ENCODE measurements at places on chromosomes 3 and 15. TPM values are rescaled to one million over a fixed set of nuclear protein-coding genes. Genes with fewer than 3 reads are reported as not detected.
A peak's percentile ranks its signal among the peaks of the same experiment; 100 is the strongest.

GRCh38 chr3:17592956-17593355, 149.5 kb downstream of the TBC1D5 start:
- H3K4me3 ChIP-seq = no peak overlapping the region
- no peak overlapping the region for H3K27ac ChIP-seq
- DNase-seq = no peak
- H3K4me1 ChIP-seq = no peaks in the 10 kb centered on the region

- no peaks in the 10 kb centered on the region for H3K36me3 ChIP-seq
- H3K27me3 ChIP-seq = no peaks in the 10 kb centered on the region
- H3K4me3 ChIP-seq = peak within 1 kb of the TSS; percentile 91
- DNase-seq = no peak
- H3K27ac ChIP-seq = peak within 1 kb of the TSS; percentile 84
These were observed at the start of gene NEIL1 for GRCh38 chr15:75346796-75347221. Gene NEIL1, plus strand, starts transcription at chr15:75347039. Its CDS starts 1,867 bp downstream, at chr15:75348906.

DNA sequence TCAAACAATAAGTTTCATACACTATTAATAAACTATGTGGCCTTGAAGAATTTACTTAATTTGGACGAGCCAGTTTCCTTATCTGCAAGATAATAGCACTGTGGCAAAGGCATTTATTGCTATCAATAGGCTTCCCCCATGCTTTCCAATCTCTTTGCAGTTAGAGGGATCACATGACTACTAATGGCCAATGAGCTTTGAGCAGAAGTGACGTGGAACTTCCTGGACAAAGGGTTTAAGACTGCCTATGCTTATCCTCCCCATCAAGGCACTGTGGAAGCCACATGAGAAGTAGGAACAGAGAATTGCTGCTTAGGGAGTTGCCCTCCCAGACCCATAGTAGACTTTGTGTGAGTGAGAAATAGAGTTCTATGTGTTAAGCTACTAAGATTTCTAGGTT, 16.7 kb upstream of the ZMAT3 start:
- no peaks in the 10 kb centered on the region for H3K27me3 ChIP-seq
- no peak overlapping the region for H3K27ac ChIP-seq
- H3K36me3 ChIP-seq = no peaks in the 10 kb centered on the region
- DNase-seq = no peak

DNA sequence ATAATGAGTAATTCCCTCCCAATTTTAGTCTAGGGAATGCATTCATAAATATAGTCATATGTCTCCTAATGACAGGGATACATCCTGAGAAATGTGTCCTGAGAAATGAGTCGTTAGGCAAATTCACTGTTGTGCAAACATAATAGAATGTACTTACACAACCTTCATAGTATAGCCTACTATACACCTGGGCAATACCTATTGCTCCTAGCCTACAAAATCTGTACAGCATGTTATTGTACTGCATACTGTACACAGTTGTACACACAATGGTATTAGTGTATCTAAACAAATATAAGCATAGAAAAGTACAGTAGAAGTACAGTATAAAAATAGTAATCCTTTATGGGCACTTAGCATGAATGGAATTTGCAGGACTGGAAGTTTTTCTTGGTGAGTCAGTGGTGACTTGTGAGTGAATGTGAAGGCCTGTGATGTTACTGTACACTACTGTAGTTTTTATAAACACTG, 6.6 kb downstream of the DTWD1 start:
- no peak for DNase-seq
- H3K27me3 ChIP-seq = no peaks in the 10 kb centered on the region
- H3K27ac ChIP-seq = no peak overlapping the region
- H3K4me3 ChIP-seq = no peak overlapping the region
- H3K36me3 ChIP-seq = peaks cover 6% of the 10 kb centered on the region

DNA sequence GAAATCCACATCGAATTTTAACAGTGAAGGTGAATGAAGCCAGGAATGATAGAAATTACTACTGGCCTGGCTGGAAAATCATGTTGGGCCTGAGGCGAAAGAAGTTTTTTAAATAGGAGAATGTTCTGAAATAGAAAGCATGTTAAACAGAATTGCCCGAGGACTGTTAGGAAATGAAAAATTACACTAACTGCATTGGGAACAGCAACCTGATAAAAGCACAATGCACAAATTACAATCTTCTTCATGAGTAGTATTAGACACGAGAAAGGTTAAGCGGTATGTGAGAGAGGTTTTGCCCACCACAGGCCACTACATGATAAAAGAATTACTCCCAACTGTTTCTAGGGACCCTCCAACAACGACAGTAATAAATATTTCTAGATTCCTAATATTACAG, 18.9 kb downstream of the GBE1 start:
- no peaks in the 10 kb centered on the region for H3K27me3 ChIP-seq
- peaks cover 3% of the 10 kb centered on the region for H3K36me3 ChIP-seq
- H3K4me1 ChIP-seq = no peaks in the 10 kb centered on the region
- no peak overlapping the region for H3K27ac ChIP-seq
- no peak overlapping the region for H3K4me3 ChIP-seq

DNA sequence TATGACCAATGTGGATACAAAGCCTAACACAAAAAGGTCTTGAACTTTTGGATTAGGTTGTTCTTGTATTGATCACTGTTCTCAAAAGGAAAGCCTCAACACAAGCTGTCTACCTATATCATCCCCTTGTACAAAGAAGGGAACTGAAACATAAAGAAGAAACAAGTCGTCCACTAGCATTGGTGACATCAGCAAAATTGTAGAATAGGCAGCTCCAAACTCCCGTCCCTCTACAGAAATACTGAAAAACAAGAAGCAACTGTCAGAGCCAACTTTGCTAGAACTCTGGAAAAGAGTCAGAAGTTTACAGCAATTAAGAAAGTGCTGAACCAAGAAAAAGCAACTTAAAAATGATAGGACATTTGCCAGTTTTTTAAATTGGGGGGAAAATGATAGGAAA, 7.5 kb upstream of the NR1I2 start:
- H3K27ac ChIP-seq = no peak overlapping the region
- H3K4me1 ChIP-seq = no peaks in the 10 kb centered on the region
- DNase-seq = no peak

DNA sequence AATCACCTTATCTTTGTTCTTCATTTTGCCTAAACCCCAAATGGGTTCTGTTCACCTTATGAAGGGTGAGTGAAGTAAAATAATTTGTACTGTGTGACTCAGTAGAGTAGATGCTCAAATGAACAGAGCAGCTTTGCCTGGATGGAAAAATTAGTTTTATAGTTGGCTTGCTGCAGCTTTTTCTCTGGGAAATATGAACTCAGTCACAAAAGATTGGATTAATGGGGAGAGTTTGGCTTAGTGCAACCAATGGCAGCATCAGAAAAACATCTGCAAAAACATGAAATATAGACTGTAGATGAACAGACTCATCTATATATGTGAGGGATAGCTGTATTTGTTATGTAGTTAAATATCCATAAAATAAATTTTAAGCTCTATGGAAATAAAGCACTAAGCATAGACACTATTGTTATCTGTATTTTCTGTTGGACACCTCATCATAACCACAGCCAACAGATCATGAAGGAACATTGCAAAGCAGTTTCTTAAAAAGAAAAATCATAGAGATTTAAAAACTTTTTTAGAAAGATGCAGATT, 181.3 kb downstream of the ECT2 start:
- no peak for DNase-seq
- no peak overlapping the region for H3K4me3 ChIP-seq
- H3K27ac ChIP-seq = no peak overlapping the region

DNA sequence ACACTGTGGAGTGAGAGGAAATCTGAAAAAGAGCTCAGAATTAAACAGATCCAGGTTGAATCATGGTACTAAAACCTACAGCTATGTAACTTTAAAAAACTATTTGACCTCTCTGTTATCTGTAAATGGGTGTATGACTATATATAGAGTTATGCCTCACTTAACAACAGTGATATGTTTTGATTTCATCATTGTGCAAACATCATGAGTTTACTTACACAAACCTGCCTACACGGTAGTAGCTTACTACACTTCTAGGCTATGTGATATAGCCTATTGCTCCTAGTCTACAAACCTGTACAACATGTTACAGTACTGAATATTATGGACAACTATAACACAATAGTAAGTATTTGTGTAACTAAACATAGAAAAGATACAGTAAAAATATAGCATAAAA, 191.6 kb upstream of the MEIS2 start:
- DNase-seq = no peak
- H3K4me3 ChIP-seq = no peak overlapping the region
- no peak overlapping the region for H3K27ac ChIP-seq
- H3K27me3 ChIP-seq = no peaks in the 10 kb centered on the region
- H3K36me3 ChIP-seq = no peaks in the 10 kb centered on the region

GRCh38 chr3:194369522-194370279, at the start of gene LRRC15:
Gene LRRC15, minus strand, starts transcription at chr3:194369743. Its CDS starts 8,700 bp downstream, at chr3:194361043.
- DNase-seq = no peak
- H3K27me3 ChIP-seq = peaks cover 64% of the 10 kb centered on the region
- peaks cover 5% of the 10 kb centered on the region for H3K36me3 ChIP-seq
- peaks cover 6% of the 10 kb centered on the region for H3K4me1 ChIP-seq

GRCh38 chr3:193991666-193992424, 144.1 kb upstream of the HES1 start:
- H3K4me3 ChIP-seq = no peak overlapping the region
- peaks cover 44% of the 10 kb centered on the region for H3K27me3 ChIP-seq
- H3K36me3 ChIP-seq = no peaks in the 10 kb centered on the region
- no peak overlapping the region for H3K27ac ChIP-seq
- H3K4me1 ChIP-seq = no peaks in the 10 kb centered on the region

GRCh38 chr3:130692455-130692854, 54.2 kb downstream of the PIK3R4 start:
- H3K36me3 ChIP-seq = peaks cover 13% of the 10 kb centered on the region
- H3K27me3 ChIP-seq = no peaks in the 10 kb centered on the region
- H3K4me1 ChIP-seq = peaks cover 5% of the 10 kb centered on the region
- H3K27ac ChIP-seq = no peak overlapping the region
- DNase-seq = no peak

- no peak for DNase-seq
- no peak overlapping the region for H3K27ac ChIP-seq
- H3K27me3 ChIP-seq = no peaks in the 10 kb centered on the region
- H3K4me1 ChIP-seq = peaks cover 18% of the 10 kb centered on the region
- H3K36me3 ChIP-seq = no peaks in the 10 kb centered on the region
- H3K4me3 ChIP-seq = no peak overlapping the region
These were observed 3.5 kb upstream of the MEF2A start for GRCh38 chr15:99562238-99562637.

- H3K27me3 ChIP-seq = peaks cover 32% of the 10 kb centered on the region
- H3K27ac ChIP-seq = no peak overlapping the region
- no peaks in the 10 kb centered on the region for H3K4me1 ChIP-seq
- no peak overlapping the region for H3K4me3 ChIP-seq
- no peak for DNase-seq
These were observed 69.7 kb downstream of the LRRK1 start for GRCh38 chr15:100988857-100989256.

- no peaks in the 10 kb centered on the region for H3K27me3 ChIP-seq
- H3K4me1 ChIP-seq = peaks cover 14% of the 10 kb centered on the region
- DNase-seq = no peak
- no peaks in the 10 kb centered on the region for H3K36me3 ChIP-seq
- peak overlapping the region; percentile 74 for H3K4me3 ChIP-seq
These were observed 92.8 kb upstream of the TNFSF10 start for GRCh38 chr3:172616031-172616461.

DNA sequence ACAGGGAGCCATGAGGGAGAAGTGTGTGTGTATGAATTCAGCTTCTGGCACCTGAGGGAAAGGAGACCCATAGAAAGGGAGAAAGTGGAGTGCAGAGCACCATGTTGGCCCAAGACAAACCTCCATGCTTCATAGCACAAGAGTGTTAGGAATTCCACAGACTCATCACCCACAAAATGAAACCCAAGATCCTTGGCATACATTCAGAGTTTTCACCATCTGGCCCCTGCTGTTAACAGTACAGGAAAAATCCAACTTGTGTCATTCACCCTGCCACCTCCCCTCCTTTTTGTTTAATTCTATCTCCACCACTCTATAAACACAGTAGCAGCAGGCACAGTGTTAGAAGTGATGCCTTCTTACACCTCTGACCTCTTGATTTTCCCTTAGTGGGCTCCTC, 60.0 kb upstream of the MNS1 start:
- H3K4me3 ChIP-seq = no peak overlapping the region
- H3K27me3 ChIP-seq = peaks cover 10% of the 10 kb centered on the region
- H3K36me3 ChIP-seq = no peaks in the 10 kb centered on the region
- no peak for DNase-seq
- no peaks in the 10 kb centered on the region for H3K4me1 ChIP-seq
- H3K27ac ChIP-seq = no peak overlapping the region

DNA sequence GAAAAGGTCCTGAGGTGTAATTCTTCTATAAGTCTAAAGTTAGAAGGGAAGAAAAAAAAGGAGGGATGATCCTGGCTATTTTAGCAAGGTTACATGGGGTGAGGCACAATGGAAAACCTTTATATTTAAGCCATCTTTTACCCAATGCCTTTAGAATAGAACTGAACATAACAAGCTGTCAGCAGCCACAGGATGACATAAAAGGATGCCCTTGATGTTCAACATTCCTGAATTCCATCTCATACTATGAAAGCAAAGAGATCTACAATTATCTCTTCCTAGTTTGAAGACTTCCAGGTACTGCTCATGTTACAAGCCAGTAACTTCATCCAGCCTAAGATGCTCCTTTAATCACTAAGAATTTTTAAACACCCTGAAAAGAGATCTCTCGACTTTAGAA, 26.9 kb downstream of the NEK10 start:
- H3K36me3 ChIP-seq = no peaks in the 10 kb centered on the region
- no peaks in the 10 kb centered on the region for H3K27me3 ChIP-seq
- H3K27ac ChIP-seq = no peak overlapping the region
- no peak for DNase-seq

GRCh38 chr3:57093971-57094535, 33.6 kb downstream of the SPATA12 start:
- peaks cover 15% of the 10 kb centered on the region for H3K27me3 ChIP-seq
- DNase-seq = no peak
- no peak overlapping the region for H3K4me3 ChIP-seq
- no peak overlapping the region for H3K27ac ChIP-seq
- no peaks in the 10 kb centered on the region for H3K36me3 ChIP-seq

- no peak for DNase-seq
- peaks cover 26% of the 10 kb centered on the region for H3K4me1 ChIP-seq
- H3K36me3 ChIP-seq = peaks cover 8% of the 10 kb centered on the region
- no peak overlapping the region for H3K27ac ChIP-seq
- H3K4me3 ChIP-seq = no peak overlapping the region
- no peaks in the 10 kb centered on the region for H3K27me3 ChIP-seq
These were observed 51.6 kb downstream of the ABHD2 start for GRCh38 chr15:89139613-89140499.

- H3K4me3 ChIP-seq = no peak overlapping the region
- H3K36me3 ChIP-seq = no peaks in the 10 kb centered on the region
- H3K4me1 ChIP-seq = no peaks in the 10 kb centered on the region
- no peak overlapping the region for H3K27ac ChIP-seq
- H3K27me3 ChIP-seq = no peaks in the 10 kb centered on the region
- no peak for DNase-seq
These were observed 1122.0 kb downstream of the ROBO1 start for GRCh38 chr3:78645628-78646310.

Gene ERICH6
- total RNA-seq = 1.6 TPM

Gene COL7A1
- 0.94 TPM for total RNA-seq

Gene CNTN3
- not detected for total RNA-seq

Gene SLC24A1
- total RNA-seq = 5.9 TPM

Gene KBTBD13
- not detected for total RNA-seq

Gene TRPC1
- total RNA-seq = 5.1 TPM

Gene CELSR3
- total RNA-seq = 6.0 TPM

Gene RBP2
- not detected for total RNA-seq

Gene IREB2
- 51.9 TPM for total RNA-seq

Gene MUSTN1
- total RNA-seq = 16.0 TPM

Gene DPPA4
- total RNA-seq = 0.21 TPM

Gene RNF7
- 58.3 TPM for total RNA-seq

Gene GRK7
- total RNA-seq = 0.20 TPM

Gene SLC9C1
- not detected for total RNA-seq

Gene CDCP1
- total RNA-seq = 0.31 TPM

Gene SLC4A7
- total RNA-seq = 63.9 TPM

Gene C2CD4A
- 0.60 TPM for total RNA-seq

Gene ITGA11
- total RNA-seq = 0.17 TPM

Gene EOMES
- total RNA-seq = 1.1 TPM

Gene HHATL
- total RNA-seq = not detected

Gene GCNT3
- total RNA-seq = not detected

Measured in T-helper 17 cell (primary cell).